ENCODE measurements at places on chromosomes 16 and 17. TPM values are rescaled to one million over a fixed set of nuclear protein-coding genes. Genes with fewer than 3 reads are reported as not detected.
A peak's percentile ranks its signal among the peaks of the same experiment; 100 is the strongest.

DNA sequence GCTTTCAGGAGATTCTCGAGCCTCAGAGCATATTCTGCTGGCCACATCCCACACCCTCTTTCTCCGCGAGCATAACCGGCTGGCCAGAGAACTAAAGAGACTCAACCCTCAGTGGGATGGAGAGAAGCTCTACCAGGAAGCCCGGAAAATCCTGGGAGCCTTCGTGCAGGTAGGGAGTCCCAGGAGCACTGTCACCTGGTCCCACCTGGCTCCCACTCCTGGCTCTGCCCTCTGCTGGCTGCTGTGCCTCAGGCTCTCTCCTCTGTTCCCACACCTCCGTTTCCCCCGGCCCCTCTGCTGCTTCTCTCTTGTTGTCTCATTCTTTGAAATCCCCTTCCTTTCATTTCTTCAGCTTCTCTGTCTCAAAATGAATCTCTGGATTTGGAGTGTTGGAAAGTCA, 16.4 kb downstream of the LPO start:
- no peaks in the 10 kb centered on the region for H3K27me3 ChIP-seq
- H3K4me3 ChIP-seq: no peak overlapping the region
- no peaks in the 10 kb centered on the region for H3K36me3 ChIP-seq

GRCh38 chr17:29615048-29615385, 7.7 kb downstream of the CORO6 start:
- no peaks in the 10 kb centered on the region for H3K36me3 ChIP-seq
- no peaks in the 10 kb centered on the region for H3K27me3 ChIP-seq
- DNase-seq: peak; percentile 16
- no peak overlapping the region for H3K27ac ChIP-seq
- peaks cover 57% of the 10 kb centered on the region for H3K4me1 ChIP-seq
- H3K4me3 ChIP-seq: no peak overlapping the region

- H3K27me3 ChIP-seq: no peaks in the 10 kb centered on the region
- DNase-seq: no peak
- H3K4me3 ChIP-seq: no peak overlapping the region
- no peaks in the 10 kb centered on the region for H3K36me3 ChIP-seq
- H3K4me1 ChIP-seq: peaks cover 75% of the 10 kb centered on the region
Measured at GRCh38 chr16:8943966-8944759, 19.5 kb downstream of the USP7 start.

The ACBD4 gene
- total RNA-seq: 21.1 TPM

- H3K36me3 ChIP-seq: no peaks in the 10 kb centered on the region
- no peak within 1 kb of the TSS for H3K27ac ChIP-seq
- H3K27me3 ChIP-seq: no peaks in the 10 kb centered on the region
- DNase-seq: no peak
- H3K4me3 ChIP-seq: no peak within 1 kb of the TSS
Measured at GRCh38 chr17:10837921-10838320, at the start of gene PIRT. Gene PIRT, minus strand, starts transcription at chr17:10838087. Its CDS starts 12,442 bp downstream, at chr17:10825645.

The ABCA8 gene
- 16.8 TPM for total RNA-seq

GRCh38 chr16:47162670-47163420, 19.1 kb upstream of the NETO2 start:
- no peaks in the 10 kb centered on the region for H3K27me3 ChIP-seq
- H3K4me1 ChIP-seq: no peaks in the 10 kb centered on the region
- no peak overlapping the region for H3K4me3 ChIP-seq
- no peak for DNase-seq

DNA sequence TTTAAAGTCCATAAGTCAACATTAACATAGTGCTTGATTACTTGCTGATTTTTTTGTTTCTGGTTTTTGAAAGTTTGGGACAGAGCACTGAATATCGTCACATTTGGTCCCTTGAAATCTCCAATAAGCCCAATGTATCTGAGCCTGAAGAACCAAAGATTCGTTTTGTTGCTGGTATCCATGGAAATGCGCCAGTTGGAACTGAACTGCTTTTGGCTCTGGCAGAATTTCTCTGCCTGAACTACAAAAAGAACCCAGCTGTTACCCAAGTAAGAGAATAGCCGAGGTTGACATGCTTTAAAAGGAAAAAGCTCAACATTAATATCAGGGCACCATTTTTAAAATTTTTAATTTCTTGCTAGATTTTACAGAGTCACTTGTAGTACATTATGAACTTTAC, 27.7 kb upstream of the GOSR1 start:
- peak; percentile 37 for DNase-seq
- H3K4me3 ChIP-seq: no peak overlapping the region
- H3K27ac ChIP-seq: no peak overlapping the region
- H3K27me3 ChIP-seq: no peaks in the 10 kb centered on the region
- H3K36me3 ChIP-seq: no peaks in the 10 kb centered on the region
- H3K4me1 ChIP-seq: no peaks in the 10 kb centered on the region

DNA sequence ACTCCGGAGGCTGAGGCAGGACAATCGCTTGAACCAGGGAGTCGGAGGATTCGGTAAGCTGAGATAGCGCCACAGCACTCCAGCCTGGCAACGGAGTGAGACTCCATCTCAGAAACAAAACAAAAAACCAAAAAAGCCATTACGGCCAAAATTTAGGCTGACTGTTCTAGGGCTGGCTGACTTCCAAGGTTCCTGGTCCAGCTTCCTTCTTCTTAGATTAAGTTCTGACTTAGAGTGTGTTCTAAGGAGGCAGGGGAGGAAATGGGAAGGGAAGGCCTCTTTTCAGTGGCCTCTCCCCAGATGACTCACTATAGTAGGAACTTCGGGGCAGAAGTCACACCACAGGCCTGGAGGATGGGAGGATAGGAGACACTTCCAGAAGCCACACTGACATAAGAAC, 27.7 kb upstream of the CLEC18B start:
- peaks cover 4% of the 10 kb centered on the region for H3K36me3 ChIP-seq
- no peaks in the 10 kb centered on the region for H3K27me3 ChIP-seq
- DNase-seq: peak; percentile 72
- H3K27ac ChIP-seq: no peak overlapping the region
- peaks cover 6% of the 10 kb centered on the region for H3K4me1 ChIP-seq

The TBC1D3L gene
- 9.9 TPM for total RNA-seq

GRCh38 chr17:74011966-74012365, 191.5 kb upstream of the RPL38 start:
- H3K4me1 ChIP-seq: no peaks in the 10 kb centered on the region
- H3K36me3 ChIP-seq: no peaks in the 10 kb centered on the region
- no peaks in the 10 kb centered on the region for H3K27me3 ChIP-seq
- no peak overlapping the region for H3K27ac ChIP-seq

The AANAT gene
- total RNA-seq: not detected

GRCh38 chr17:72365857-72366414, 245.1 kb downstream of the SOX9 start:
- no peak for DNase-seq
- H3K4me3 ChIP-seq: no peak overlapping the region
- H3K4me1 ChIP-seq: no peaks in the 10 kb centered on the region
- no peaks in the 10 kb centered on the region for H3K27me3 ChIP-seq

The CACNG5 gene
- total RNA-seq: not detected

The C17orf78 gene
- total RNA-seq: not detected

DNA sequence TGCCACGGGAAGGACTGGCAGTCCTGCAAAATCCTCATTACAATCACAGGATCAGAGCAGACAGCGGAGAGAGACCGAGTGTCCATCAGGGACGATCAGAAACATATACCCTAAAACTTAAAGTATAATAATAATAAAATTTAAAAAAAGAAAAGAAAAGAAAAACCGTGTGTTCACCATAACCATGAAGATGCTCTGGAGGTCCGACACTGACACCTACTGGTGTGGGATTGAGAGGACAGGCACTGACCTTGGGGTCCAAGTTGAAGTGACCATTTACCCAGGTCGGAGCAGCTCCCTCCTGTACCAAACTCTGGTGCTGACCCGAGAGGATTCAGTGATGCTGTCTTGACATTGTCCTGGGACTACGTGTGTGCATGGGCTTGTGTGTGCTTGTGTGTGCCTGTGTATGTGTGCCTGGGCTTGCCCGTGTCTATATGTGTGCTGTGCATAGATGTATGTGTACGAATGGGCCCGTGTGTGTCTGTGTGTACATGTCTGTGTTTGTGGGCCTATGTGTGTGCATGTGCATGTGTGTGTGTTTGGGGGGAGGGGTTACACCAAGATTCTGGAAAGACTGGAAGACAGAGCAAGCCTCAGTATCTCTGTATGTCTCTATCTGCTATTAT, 10.0 kb upstream of the CD300LD start:
- H3K4me3 ChIP-seq: no peak overlapping the region
- H3K36me3 ChIP-seq: no peaks in the 10 kb centered on the region
- DNase-seq: no peak
- H3K4me1 ChIP-seq: no peaks in the 10 kb centered on the region
- H3K27me3 ChIP-seq: peaks cover 7% of the 10 kb centered on the region
- no peak overlapping the region for H3K27ac ChIP-seq

The SOCS3 gene
- total RNA-seq: 63.9 TPM

DNA sequence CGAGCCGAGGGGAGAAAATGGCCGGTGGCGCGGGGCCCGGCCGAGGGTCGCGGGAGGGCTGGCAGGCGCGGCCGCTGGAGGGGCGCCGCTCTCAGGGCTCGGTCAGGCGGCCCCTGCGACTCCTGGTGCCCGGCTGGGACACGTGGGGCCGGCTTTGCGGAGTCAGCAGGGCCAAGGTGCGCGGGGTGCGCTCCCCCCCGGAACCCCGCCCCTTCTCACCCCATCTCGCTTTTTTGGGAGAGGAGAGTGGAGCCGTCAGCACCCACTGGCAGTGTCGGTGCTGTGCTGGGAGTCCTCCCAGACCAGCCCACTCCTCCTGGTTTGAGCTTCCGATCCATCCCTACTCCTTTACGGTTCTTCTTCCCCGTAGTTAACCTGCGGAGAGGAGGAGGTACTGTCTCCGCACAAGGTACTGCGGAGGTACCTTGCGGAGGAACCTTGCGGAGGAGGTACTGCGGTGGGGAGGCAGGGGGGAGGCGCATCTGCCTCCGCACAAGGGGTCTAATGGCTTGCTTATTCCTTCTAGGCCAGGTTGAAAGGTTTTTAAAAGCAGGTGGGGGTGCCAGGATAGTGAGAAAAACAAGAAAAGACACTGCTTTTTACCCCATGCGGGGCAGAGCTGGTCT, 19.1 kb upstream of the CBX8 start:
- DNase-seq: no peak
- no peaks in the 10 kb centered on the region for H3K36me3 ChIP-seq
- H3K27me3 ChIP-seq: peaks cover 21% of the 10 kb centered on the region
- no peak overlapping the region for H3K27ac ChIP-seq
- no peak overlapping the region for H3K4me3 ChIP-seq

- H3K4me1 ChIP-seq: peaks cover 8% of the 10 kb centered on the region
- H3K27ac ChIP-seq: no peak overlapping the region
- H3K36me3 ChIP-seq: no peaks in the 10 kb centered on the region
- H3K4me3 ChIP-seq: no peak overlapping the region
- no peak for DNase-seq
- no peaks in the 10 kb centered on the region for H3K27me3 ChIP-seq
Measured at GRCh38 chr17:51133365-51133764, 12.7 kb upstream of the SPAG9 start.

The CYB561 gene
- total RNA-seq: 61.5 TPM

DNA sequence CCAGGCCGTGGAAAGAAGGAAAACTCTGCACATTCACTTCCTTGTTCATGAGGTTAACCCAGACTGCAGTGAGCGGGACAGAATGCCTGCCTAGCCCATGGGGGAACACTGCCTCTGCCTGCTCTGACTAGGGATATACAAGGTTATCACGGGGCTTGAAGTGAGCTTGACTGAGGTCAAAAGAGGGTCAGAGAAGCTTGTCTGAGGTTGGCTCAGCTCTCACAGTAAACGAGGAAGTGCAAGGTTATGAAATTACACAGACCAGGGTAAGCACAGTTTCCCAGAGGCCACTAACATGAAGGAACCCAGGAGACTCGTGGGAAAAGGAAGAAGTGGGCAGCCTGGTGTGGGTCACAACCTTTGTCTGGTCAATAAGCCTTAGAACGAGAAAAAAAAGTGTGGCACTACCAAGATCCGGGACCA, 28.7 kb downstream of the HIC1 start:
- H3K27ac ChIP-seq: peak overlapping the region; percentile 76
- DNase-seq: no peak
- H3K27me3 ChIP-seq: no peaks in the 10 kb centered on the region
- no peak overlapping the region for H3K4me3 ChIP-seq
- no peaks in the 10 kb centered on the region for H3K36me3 ChIP-seq

DNA sequence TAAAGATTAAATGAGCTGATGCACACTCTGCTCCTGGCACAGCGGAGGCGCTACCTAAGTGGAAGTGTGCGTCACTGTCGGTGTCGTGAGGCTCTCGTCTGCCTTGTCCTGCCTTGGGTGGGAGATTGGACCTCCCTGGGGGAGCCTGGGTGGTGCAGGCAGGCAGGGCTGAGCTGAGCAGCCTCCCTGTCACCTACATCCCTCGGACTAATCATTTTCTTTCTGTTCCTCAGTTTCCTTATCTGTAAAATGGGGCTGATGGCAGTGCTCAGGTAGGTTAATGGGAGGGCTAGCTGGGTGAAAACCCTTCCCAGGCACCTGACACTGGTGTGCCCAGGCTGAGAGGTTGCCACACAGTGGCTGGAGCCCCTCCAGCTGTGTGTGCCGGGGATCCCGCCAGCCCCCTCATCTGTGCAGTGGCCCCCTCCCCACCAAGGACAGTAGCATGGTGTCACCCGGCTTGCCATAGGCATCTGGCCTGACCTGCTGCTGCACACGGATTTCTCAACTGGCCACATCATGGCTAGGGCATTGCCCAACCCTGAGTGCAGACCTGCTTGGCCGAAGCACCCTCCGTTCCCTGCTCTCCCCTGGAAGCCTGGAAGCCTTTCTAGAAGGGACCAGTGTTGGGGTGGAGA, 4.3 kb downstream of the ADCY7 start:
- H3K4me3 ChIP-seq: no peak overlapping the region
- H3K27ac ChIP-seq: no peak overlapping the region
- no peaks in the 10 kb centered on the region for H3K36me3 ChIP-seq

- no peak overlapping the region for H3K27ac ChIP-seq
- DNase-seq: no peak
- no peaks in the 10 kb centered on the region for H3K36me3 ChIP-seq
- peaks cover 14% of the 10 kb centered on the region for H3K4me1 ChIP-seq
- H3K4me3 ChIP-seq: no peak overlapping the region
- H3K27me3 ChIP-seq: no peaks in the 10 kb centered on the region
Measured at GRCh38 chr17:17376362-17376761, 73.2 kb downstream of the NT5M start.

The NPTX1 gene
- total RNA-seq: 0.26 TPM

GRCh38 chr16:19717314-19717713, 713 bp downstream of the KNOP1 start:
- H3K27me3 ChIP-seq: no peaks in the 10 kb centered on the region
- no peaks in the 10 kb centered on the region for H3K36me3 ChIP-seq
- H3K4me3 ChIP-seq: peak overlapping the region; percentile 85
- no peak for DNase-seq

- no peaks in the 10 kb centered on the region for H3K27me3 ChIP-seq
- peak within 1 kb of the TSS; percentile 85 for H3K4me3 ChIP-seq
- peak within 1 kb of the TSS; percentile 46 for H3K27ac ChIP-seq
- peaks cover 24% of the 10 kb centered on the region for H3K4me1 ChIP-seq
Measured at GRCh38 chr16:67109407-67110135, at the start of gene PHAF1. Gene PHAF1, plus strand, starts transcription at chr16:67109941. Its CDS starts 235 bp downstream, at chr16:67110176.

- H3K27ac ChIP-seq: no peak overlapping the region
- no peak overlapping the region for H3K4me3 ChIP-seq
- no peaks in the 10 kb centered on the region for H3K27me3 ChIP-seq
- DNase-seq: peak; percentile 58
- no peaks in the 10 kb centered on the region for H3K36me3 ChIP-seq
Measured at GRCh38 chr17:18141210-18141803, 32.8 kb downstream of the MYO15A start.

GRCh38 chr16:14608111-14608566, 21.9 kb downstream of the PARN start:
- no peaks in the 10 kb centered on the region for H3K4me1 ChIP-seq
- no peaks in the 10 kb centered on the region for H3K36me3 ChIP-seq
- no peak for DNase-seq

The PRRT2 gene
- total RNA-seq: not detected

All from body of pancreas (tissue), 4 donors.